Fibroblast of lung (primary cell): ENCODE measurements at places on chromosomes 1 and 21. TPM values are rescaled to one million over a fixed set of nuclear protein-coding genes. Genes with fewer than 3 reads are reported as not detected.

The NGF gene
- 4.0 and 8.5 TPM in 2 replicates for total RNA-seq

GRCh38 chr1:56821462-56821797 lies 2.2 kb upstream of the FYB2 start:
- peak; percentile 26 for DNase-seq
- H3K4me3 ChIP-seq, result no peak overlapping the region
- peaks cover 8% of the 10 kb centered on the region for H3K4me1 ChIP-seq

DNA sequence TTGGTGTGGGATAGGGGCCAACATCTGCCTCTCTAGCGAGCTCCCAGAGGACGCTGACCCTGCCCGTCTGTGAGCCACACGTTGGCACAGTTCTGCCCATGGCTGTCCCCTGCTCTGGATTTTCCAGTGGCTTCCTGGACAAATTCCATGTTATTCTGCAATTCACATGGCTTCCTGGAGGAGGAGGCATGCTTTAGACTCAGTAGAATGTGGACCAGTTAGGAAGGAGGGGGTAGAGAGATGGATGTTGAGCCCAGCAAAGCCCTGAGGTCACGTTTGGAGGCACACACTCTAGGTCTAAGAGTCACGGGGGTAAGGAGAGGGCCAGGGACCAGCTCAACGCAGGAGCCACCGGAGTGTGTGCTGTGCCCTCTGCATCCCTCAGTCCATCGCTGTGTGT lies 12.2 kb downstream of the COL8A2 start:
- peaks cover 11% of the 10 kb centered on the region for H3K4me1 ChIP-seq
- H3K27me3 ChIP-seq, result no peaks in the 10 kb centered on the region
- H3K36me3 ChIP-seq, result no peaks in the 10 kb centered on the region
- DNase-seq, result no peak

The FAM3B gene
- not detected in 2 replicates for total RNA-seq

DNA sequence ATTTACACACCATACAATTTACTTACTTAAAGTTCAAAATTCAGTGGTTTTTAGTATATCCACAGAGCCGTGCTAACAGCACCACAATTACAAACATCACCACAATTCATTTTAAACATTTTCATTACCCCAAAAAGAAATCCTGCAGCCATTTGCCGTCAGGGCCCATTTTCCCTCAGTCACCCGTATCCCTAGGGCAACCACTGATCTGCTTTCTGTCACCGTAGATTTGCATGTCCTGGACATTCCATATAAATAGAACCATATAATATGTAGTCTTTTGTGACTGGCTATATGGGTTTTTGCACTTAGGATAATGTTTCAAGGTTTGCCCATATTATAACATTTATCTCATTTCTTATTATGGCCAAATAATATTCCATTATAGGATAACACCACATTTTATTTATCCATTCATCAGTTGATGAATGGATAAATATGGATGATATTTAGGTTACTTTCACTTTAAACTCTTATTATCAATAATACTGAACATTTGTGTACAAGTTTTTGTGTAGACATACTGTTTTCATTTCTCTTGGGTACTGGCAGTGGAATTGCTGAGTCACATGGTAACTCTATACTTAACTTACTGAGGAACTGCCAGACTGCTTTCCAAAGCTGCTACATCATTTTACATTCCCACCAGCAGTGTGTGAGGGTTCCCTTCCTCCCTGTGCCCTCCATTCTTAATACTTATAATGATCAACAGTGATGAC lies 68.9 kb downstream of the ST3GAL3 start:
- peak; percentile 72 for DNase-seq
- H3K4me1 ChIP-seq, result peaks cover 15% of the 10 kb centered on the region
- no peaks in the 10 kb centered on the region for H3K36me3 ChIP-seq
- no peak overlapping the region for H3K4me3 ChIP-seq

The LCE3D gene
- not detected in 2 replicates for total RNA-seq

The CCDC185 gene
- total RNA-seq, result not detected in 2 replicates

DNA sequence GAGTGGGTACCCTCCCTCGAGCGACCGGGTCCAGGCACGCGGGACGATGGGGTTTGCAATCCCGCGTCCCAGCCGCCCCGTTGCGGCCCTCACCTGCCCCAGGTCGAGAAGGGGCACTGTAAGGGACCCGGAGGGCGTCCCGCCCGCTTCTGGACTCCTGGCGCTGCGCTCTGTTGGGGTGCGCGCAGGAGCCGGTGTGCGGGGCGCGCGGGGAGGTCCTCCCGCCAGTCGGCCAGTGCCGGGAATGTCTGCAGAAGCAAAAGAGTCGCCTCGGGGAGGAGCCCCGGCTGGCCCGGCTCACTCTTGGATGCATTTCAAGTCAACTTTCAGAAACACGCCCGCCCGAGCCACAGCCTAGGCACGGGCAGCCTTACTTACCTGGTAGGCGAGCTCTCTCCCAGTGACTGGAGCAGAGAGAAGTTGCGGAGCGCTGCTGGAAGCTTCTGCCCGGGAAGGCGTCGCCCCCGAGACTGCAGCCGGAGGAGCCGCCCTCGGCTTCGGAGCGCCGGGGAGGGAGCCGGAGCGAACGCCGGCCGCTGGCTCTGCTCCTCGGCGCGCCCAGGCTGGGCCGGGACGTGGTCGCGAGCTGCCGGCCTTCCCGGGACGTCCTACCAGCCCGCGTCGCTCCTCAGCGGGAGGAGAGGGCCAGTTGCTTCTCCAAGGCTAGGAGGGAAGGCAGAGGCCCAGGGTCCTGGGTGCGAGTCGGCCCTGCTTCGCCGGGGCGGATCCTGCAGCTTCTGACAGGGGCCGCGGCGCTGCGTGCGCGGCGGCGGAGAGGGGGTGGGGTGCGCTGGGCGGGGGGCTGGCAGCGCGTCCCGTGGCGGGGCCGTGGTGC lies at the start of gene LMX1A:
Gene LMX1A, minus strand, starts transcription at position 739 of the 835 bp plus-strand sequence. CDS start 1,156 bp downstream, outside the sequence.
- peaks cover 46% of the 10 kb centered on the region for H3K27me3 ChIP-seq
- no peaks in the 10 kb centered on the region for H3K36me3 ChIP-seq
- no peak for DNase-seq
- H3K27ac ChIP-seq, result no peak within 1 kb of the TSS

DNA sequence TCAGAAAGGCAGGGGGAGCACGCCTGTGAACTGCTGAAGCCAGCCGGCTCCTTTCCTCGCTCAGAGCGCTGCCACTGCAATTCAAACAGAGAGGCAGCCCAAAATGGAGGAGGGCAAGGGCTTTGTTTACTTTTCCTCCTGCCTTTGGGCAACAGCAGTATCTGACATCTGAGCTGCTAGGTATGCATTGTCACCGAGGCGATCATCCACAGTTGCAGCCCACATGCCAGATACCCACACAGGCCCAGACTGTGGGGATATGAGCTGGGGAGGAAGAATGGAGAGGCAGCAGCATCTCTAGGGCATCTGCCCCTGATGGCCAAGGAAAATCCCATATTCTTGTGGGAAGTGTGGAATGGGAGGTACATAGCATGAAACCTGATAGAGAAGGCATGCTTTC lies 357.1 kb downstream of the BARHL2 start:
- no peak overlapping the region for H3K27ac ChIP-seq
- H3K36me3 ChIP-seq, result no peaks in the 10 kb centered on the region
- no peak overlapping the region for H3K4me3 ChIP-seq
- H3K27me3 ChIP-seq, result no peaks in the 10 kb centered on the region
- H3K4me1 ChIP-seq, result no peaks in the 10 kb centered on the region
- no peak for DNase-seq

The DYNLT5 gene
- total RNA-seq, result under 0.01 and 0.50 TPM in 2 replicates

The DRAXIN gene
- total RNA-seq, result 0.50 and 0.51 TPM in 2 replicates

DNA sequence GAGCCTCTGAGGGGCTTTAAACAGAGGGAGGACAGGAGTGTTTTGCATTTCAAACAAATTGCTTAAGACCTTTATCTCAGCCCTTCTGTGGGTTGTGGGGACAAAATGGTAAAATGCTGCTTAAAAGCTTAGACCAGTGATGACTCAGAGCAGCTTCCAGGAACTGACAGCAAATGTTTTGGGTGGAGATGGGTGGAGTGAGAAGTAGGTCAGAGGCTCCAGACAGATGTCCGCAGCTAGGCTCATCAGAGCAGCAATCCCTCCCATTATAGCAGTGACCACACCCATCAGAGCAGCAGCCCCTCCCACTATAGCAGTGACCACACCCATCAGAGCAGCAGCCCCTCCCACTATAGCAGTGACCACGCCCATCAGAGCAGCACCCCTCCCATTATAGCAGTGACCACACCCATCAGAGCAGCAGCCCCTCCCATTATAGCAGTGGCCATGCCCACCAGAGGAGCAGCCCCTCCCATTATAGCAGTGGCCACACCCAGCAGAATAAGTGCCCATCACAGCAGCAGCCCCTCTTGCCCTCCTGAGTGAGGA lies 532.2 kb downstream of the MATN1 start:
- peak; percentile 88 for DNase-seq
- H3K4me3 ChIP-seq, result no peak overlapping the region
- no peaks in the 10 kb centered on the region for H3K4me1 ChIP-seq

The WNT9A gene
- 1.0 and 5.3 TPM in 2 replicates for total RNA-seq

- DNase-seq, result peak; percentile 2
- H3K36me3 ChIP-seq, result no peaks in the 10 kb centered on the region
- H3K27me3 ChIP-seq, result no peaks in the 10 kb centered on the region
- no peaks in the 10 kb centered on the region for H3K4me1 ChIP-seq
- no peak overlapping the region for H3K27ac ChIP-seq
- no peak overlapping the region for H3K4me3 ChIP-seq
Observed at GRCh38 chr21:20882462-20883407, 115.5 kb upstream of the NCAM2 start.

GRCh38 chr1:33260439-33260838 lies 4.1 kb downstream of the ZNF362 start:
- no peak overlapping the region for H3K27ac ChIP-seq
- no peak for DNase-seq
- H3K4me1 ChIP-seq, result peaks cover 5% of the 10 kb centered on the region
- no peaks in the 10 kb centered on the region for H3K27me3 ChIP-seq
- no peaks in the 10 kb centered on the region for H3K36me3 ChIP-seq

DNA sequence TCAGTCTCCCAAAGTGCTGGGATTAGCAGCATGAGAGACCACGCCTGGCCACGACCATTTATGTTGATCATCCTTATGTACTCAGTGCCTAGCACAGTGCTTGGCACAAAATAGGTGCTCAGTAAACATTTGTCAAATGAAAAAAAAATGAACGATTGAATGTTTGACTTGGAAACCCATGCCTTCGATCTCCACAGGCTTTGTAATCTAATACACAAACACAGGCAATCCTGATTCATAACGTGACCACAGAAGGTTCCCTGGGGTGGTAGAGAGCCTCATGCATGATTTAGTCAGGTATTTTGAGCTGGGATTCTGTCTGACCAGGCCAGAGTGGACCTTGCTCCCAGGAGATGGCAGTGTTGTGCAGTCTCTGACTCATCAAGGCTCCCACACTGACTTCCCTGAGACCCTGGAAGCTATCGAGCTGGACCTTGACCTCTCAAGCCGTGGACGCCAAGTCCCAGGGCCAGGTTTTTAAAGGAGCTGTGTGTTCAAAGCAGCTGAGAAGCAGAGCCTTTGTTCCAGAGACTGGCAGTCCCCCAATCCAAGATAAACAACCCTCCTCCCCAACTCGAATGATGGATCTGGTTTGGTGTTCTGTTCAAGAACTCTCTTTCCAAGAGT lies 81.1 kb downstream of the PGM1 start:
- H3K4me3 ChIP-seq, result no peak overlapping the region
- H3K36me3 ChIP-seq, result no peaks in the 10 kb centered on the region
- H3K27me3 ChIP-seq, result no peaks in the 10 kb centered on the region
- peak; percentile 97 for DNase-seq
- H3K4me1 ChIP-seq, result peaks cover 5% of the 10 kb centered on the region
- H3K27ac ChIP-seq, result no peak overlapping the region

The FASLG gene
- not detected in 2 replicates for total RNA-seq

GRCh38 chr1:205531191-205532025 lies 26.9 kb downstream of the CDK18 start:
- no peak overlapping the region for H3K4me3 ChIP-seq
- no peaks in the 10 kb centered on the region for H3K36me3 ChIP-seq
- no peaks in the 10 kb centered on the region for H3K4me1 ChIP-seq
- no peak for DNase-seq

GRCh38 chr1:32464716-32465577 lies at the start of gene ZBTB8B:
TSS of gene ZBTB8B (plus strand) at chr1:32465072. CDS start at chr1:32470625, 5,553 bp downstream.
- DNase-seq, result peak; percentile 78
- peak within 1 kb of the TSS; percentile 16 for H3K4me3 ChIP-seq
- H3K27ac ChIP-seq, result no peak within 1 kb of the TSS
- H3K36me3 ChIP-seq, result no peaks in the 10 kb centered on the region

- no peak overlapping the region for H3K27ac ChIP-seq
- H3K4me1 ChIP-seq, result no peaks in the 10 kb centered on the region
- DNase-seq, result no peak
- no peak overlapping the region for H3K4me3 ChIP-seq
Observed at GRCh38 chr21:32099812-32100416, 178.9 kb downstream of the MIS18A start.

DNA sequence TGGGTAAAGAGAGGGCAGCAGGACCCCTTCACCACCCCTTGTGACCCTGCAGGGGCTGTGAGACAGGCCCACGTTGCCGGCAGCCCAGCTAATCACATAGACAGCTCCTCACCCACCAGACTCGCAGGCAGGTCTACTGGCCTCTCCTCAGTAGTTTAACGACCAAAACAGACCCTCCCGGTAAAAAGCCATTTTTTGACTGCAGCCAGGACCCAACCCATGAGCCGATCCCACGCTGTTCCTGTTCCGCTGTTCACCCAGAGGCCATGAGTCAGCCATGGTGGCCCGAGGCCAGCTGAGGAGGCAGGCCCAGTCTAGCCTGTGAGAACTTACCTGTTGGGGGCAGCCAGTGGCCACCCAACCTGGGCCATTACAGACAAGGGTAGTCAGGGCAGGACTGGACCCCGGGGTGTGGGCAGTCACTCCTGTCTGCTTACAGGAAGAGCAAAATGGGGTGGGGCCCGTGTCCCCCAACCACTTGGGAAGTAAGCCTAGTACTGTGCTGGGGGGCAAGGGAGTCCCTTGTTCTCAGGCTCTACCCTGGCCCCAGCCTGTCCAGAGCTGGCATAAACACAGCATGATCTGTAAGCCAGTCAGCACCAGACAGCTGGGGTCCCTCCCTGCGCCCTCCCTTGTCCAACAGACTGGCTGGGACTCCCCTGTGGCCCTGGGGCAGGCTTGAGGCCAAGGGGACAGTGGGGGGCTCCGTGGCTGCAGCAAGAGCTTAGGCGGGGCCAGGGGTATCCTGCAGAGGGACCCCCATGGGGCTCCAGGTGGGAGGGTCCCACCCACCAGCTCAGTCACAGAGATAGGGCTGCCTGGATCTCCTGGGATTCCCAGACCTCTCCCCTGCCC lies 61.9 kb downstream of the WNT9A start:
- no peaks in the 10 kb centered on the region for H3K36me3 ChIP-seq
- DNase-seq, result peak; percentile 64
- H3K4me1 ChIP-seq, result peaks cover 2% of the 10 kb centered on the region
- H3K27me3 ChIP-seq, result no peaks in the 10 kb centered on the region

The FAM151A gene
- not detected in 2 replicates for total RNA-seq

DNA sequence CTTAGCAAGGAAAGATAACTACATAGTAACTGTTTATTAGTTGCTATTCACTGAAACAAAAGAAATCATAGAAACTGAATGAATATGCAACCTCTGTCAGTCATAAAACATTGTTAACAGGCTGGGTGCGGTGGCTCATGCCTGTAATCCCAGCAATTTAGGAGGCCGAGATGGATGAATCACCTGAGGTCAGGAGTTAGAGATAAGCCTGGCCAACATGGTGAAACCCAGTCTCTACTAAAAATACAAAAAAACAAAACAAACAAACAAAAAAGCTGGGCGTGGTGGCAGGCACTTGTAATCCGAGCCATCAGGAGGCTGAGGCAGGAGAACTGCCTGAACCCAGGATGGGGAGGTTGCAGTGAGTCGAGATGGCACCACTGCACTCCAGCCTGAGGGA lies 44.1 kb downstream of the CRB1 start:
- no peak for DNase-seq
- H3K27ac ChIP-seq, result no peak overlapping the region
- no peaks in the 10 kb centered on the region for H3K27me3 ChIP-seq
- no peaks in the 10 kb centered on the region for H3K4me1 ChIP-seq
- no peak overlapping the region for H3K4me3 ChIP-seq
- H3K36me3 ChIP-seq, result no peaks in the 10 kb centered on the region
